Stimulated activated CD8-positive, alpha-beta memory T cell treated with anti-CD3 and anti-CD28 coated beads, Interleukin-2, amount 100 ng/mL, for 1 hour (primary cell): ENCODE measurements at places on chromosomes 5 and 9.

DNA sequence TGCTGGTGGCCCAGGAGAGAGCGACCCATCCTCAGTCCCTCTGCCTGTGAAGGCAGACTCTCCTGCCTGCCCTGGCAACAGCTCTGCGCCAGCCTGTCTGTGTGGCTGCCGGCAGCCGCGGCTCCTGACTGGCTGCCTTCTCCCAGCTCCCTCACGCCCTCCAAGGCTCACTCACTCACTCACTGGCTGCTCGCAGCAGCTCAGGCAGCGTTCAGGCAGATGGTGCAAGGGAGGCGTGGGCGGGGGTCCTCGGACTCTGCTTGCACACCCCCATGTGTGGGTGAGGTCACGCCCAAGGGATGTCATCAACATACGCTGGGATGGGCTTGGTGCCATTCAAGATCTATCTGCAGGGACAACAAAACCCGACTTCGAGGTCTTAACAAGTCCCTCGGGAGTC is 66.7 kb downstream of the DAB2IP start:
- DNase-seq, result no peak

DNA sequence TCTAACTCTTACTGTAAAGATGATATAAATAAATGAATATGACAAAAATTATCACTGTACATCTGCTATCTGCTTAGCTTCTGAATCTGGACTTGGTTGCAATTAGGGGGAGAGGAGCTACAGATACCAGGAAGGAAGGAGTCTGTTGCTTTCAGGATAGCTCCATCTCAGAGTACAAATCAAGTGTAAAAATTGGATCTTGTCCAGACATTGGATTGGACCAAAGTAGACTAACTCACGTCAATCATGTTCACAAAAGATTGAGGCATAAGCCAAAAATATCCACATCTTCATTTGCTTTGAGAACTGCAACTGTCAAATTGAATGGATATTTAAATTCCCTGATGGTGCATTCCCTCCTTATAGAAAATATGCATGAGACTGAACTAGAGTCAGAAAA is 8.8 kb upstream of the OR1Q1 start:
- DNase-seq, result no peak

DNA sequence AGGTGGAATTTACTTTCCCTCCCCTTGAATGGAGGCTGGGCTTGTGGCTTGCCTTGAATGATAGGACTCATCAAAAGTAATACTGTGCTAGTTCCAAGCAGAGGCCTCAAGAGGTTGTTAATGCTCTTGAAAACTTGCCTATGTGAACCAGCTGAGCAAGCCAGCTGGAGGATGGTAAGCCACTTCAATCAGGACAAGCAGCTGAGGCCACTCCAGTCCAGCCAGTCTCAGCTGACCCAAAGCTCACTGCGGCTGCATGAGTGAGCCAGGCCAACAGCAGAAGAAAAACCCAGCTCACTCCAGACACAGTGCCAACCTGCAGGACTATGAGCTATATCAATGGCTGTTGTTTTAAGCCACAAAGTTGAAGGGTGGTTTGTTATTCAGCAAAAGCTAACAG is 182.8 kb downstream of the MCTP1 start:
- DNase-seq, result no peak

DNA sequence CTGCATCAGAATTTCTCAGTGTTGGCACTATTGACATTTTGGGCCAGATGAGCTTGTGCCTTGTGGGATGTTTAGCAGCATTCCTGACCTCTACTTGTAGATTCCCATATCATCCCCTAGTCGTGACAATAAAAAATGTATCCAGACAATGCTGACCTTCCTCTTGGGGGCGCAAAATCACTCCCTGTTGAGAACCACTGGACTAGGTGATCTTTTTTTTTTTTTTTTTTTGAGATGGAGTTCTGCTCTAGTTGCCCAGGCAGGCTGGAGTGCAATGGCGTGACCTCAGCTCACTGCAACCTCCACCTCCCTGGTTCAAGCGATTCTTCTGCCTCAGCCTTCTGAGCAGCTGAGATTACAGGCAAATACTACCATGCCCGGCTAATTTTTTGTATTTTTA is 22.6 kb downstream of the STXBP1 start:
- DNase-seq, result no peak

DNA sequence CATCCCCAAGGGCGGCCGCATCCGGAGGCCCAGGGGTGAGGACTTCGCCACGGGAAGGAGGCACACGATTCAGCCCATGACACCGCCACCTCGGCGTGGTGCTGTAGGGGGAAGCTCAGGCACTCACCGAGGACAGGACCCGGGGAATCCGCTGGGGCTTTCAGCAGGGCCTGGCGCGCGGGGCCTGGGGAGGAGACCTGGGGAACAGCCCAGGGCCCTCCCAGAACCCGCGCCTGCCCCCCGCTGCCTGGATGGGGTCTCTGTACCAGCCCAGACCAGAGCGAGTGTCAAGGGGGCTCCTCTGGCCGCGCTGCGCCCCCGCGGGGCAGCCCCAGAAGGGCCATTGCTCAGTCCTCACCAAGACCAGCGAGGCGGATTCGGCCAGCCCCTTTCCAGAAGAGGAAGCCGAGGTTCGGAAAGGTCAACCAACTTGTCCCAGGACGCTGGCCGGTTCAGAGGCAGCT is 12.8 kb downstream of the COL23A1 start:
- DNase-seq, result no peak

GRCh38 chr9:118362596-118362995 is 658.4 kb downstream of the TLR4 start:
- no peak for DNase-seq

DNA sequence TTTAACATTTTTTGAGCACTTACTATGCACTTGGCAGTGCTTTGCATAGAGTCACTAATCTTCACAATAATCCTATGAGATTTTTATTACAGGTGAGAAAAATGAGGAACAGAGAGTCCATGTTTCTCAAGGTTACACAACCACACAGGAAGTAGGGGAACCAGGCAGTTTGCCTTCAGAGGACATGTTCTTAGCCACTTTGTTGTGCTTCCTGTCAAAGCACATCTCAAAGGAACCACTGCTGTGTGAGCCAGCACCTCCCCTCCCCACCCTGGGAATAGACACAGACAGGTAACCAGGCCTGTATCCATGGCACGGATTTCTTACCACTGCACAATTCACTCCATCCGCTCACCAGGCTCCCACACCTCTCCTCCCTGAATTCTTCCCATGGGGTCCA is 6.3 kb upstream of the DNAJB5 start:
- no peak for DNase-seq

DNA sequence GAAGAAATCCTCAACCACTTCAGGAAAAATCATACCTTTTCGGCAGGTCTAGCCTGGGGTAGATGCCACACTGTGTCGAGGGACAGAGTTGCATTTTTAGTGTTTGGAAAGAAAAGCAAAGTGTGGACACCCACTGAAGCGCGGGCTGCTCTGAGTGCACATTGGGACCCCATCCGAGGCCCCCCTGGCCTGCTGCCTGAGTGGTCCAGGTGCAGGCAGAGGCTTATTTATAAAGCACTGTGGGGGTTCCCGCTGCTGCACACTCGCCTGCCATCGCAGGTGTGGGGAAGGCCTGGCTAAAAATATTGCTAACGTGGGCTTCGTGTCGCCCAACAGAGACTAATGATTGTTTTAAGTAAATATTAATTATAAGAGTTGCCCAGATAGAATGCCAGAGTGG is 119.4 kb downstream of the CRB2 start:
- no peak for DNase-seq

- no peak for DNase-seq
Measured at GRCh38 chr5:90707698-90708097, 149.1 kb downstream of the ADGRV1 start.

DNA sequence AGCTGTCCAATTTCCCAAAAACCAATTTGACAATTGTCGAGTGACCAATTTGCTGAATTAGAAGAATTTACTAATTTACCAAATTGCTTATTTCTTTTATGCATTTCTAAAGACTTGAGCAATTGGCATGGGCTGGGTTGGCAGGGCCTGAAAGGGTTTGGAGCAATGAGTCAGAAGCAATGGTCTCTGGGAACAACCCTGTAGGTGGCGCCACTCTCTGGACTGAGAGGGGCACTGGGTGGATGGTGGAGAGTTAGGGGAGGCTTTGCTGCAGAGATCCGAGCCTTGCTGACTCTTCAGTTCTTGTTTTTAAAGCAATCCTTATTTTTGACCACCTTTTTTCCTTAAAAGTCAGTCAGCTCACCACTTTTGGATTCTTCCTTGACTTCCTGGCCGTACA is 71.5 kb upstream of the RPS23 start:
- DNase-seq, result no peak
